ENCODE measurements at places on chromosomes 6 and 20. TPM values are rescaled to one million over a fixed set of nuclear protein-coding genes. Genes with fewer than 3 reads are reported as not detected.

The RAMACL gene
- total RNA-seq, result 0.14 TPM

The OPRM1 gene
- total RNA-seq, result not detected

The TNFRSF21 gene
- 3.8 TPM for total RNA-seq

The AVP gene
- not detected for total RNA-seq

The NFATC2 gene
- 65.0 TPM for total RNA-seq

The EYA4 gene
- not detected for total RNA-seq

The SRMS gene
- total RNA-seq, result not detected

The ASIP gene
- total RNA-seq, result not detected

The RSPO4 gene
- not detected for total RNA-seq

GRCh38 chr6:104566411-104566810 lies 293.3 kb downstream of the HACE1 start:
- no peak for DNase-seq
- H3K27ac ChIP-seq, result no peak overlapping the region

- no peaks in the 10 kb centered on the region for H3K36me3 ChIP-seq
- DNase-seq, result no peak
- H3K27me3 ChIP-seq, result peaks cover 25% of the 10 kb centered on the region
- H3K4me1 ChIP-seq, result peaks cover 5% of the 10 kb centered on the region
These were observed 84.9 kb upstream of the NAA20 start for GRCh38 chr20:19932170-19932667.

DNA sequence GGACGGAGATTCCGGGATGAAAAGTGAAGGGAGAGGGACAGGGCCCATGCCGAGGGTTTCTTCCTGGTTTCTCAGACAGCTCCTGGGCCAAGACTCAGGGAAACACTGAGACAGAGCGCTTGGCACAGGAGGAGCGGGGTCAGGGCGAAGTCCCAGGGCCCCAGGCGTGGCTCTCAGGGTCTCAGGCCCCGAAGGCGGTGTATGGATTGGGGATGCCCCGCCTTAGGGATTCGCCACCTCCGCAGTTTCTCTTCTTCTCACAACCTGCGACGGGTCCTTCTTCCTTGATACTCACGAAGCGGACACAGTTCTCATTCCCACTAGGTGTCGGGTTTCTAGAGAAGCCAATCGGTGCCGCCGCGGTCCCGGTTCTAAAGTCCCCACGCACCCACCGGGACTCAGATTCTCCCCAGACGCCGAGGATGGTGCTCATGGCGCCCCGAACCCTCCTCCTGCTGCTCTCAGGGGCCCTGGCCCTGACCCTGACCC lies 55.0 kb upstream of the HLA-A start:
- peak overlapping the region; percentile 92 for H3K4me3 ChIP-seq
- H3K27me3 ChIP-seq, result peaks cover 23% of the 10 kb centered on the region
- peak; percentile 83 for DNase-seq
- peak overlapping the region; percentile 89 for H3K27ac ChIP-seq

- H3K4me1 ChIP-seq, result peaks cover 16% of the 10 kb centered on the region
- DNase-seq, result no peak
- H3K4me3 ChIP-seq, result no peak overlapping the region
These were observed 2.8 kb upstream of the COX7A2 start for GRCh38 chr6:75246386-75246785.

DNA sequence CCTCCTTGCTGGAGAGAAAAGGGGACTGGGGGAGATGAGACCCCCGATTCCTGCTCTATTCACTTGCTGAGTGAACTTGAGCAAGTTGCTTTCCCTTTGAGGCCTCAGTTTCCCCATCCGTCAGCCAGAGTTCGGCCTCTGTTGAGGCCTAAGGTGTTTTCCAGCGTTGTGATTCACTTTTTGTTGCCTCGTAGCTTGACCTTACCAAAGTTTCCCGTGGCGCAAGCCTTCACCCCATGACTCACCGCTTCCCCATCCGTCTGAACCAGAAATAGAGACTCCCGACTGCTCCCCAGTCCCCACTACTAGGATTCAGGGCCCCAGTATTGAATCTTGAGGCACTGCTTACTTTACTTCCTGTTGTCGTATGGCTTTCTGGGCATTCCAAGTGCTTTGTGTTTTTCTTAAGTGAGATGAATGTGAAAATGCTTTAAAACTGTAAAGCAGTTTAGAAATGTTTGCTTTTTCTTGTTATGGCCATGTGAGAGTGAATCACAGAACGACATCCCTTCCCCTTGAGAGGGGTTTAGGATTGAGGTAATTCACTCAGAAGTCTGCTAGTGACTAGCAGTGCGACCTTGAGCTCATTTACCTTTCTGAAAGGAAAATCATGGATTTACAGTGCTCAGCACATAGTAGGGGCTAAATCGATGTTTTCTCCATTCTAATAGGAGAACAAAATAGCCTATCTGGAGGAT lies 1.2 kb downstream of the CHMP4B start:
- H3K4me3 ChIP-seq, result peak overlapping the region; percentile 99
- peak; percentile 79 for DNase-seq
- H3K27me3 ChIP-seq, result no peaks in the 10 kb centered on the region
- H3K4me1 ChIP-seq, result peaks cover 35% of the 10 kb centered on the region

DNA sequence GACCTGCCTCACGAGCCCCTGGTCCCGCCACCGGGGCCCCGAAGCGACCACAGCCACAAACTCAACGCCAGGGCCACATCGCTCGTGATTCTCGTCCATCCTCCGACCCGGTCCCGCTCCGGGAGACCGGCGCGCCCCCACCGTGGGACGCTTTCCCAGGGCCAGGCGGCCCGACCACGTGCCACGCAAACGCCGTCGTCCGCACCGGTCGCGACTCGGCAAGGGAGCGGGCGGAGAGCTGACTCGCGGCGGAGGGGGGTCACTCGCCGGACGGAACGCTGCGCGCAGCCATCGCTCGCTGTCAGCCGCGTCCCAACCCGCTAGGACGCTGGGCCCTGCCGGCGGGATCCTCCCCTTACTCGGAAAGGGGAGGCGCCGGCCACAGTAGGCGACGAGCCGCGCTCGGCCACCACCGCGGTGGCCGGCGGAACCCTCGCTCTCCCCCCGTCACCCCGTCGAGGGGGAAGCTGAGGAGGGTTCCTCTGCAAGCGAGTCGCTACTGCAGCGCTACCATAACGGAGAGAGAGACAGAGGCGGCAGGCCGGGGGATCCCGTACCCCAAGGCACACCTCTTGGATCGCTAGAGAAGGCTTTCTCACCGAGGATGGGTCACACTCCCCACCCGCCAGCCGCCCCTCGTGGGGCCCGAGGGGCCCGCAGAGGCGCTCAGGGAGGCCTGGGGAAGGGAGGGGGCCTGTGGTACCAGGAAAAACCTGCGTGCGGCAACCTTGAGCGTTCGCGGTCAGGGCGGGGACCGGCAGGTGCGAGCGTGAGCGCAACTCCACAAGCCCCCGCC lies 511.8 kb upstream of the ZNF337 start:
- peaks cover 2% of the 10 kb centered on the region for H3K36me3 ChIP-seq
- peaks cover 19% of the 10 kb centered on the region for H3K27me3 ChIP-seq
- H3K4me3 ChIP-seq, result peak overlapping the region; percentile 52
- DNase-seq, result peak; percentile 71

DNA sequence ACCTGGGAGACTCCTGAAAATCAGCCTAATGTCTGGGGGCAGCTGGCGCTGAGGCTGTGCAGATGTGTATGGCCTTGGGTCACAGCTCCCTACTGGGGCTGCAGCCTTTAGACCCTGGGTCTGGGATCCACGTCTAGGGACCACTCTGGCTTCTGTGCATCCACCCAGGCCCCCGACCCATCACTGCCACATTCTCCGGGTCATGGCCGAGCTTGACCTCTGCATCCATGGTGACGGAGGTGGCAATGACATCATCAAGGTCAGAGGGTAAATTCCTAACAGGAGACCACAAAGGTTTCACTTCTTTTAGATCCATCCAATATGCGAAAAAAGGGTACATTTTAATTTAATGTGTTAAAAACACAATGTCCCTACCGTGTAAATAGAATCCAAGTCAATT lies 14.5 kb upstream of the PCMTD2 start:
- no peak overlapping the region for H3K4me3 ChIP-seq
- no peak for DNase-seq
- no peaks in the 10 kb centered on the region for H3K36me3 ChIP-seq
- no peaks in the 10 kb centered on the region for H3K4me1 ChIP-seq

DNA sequence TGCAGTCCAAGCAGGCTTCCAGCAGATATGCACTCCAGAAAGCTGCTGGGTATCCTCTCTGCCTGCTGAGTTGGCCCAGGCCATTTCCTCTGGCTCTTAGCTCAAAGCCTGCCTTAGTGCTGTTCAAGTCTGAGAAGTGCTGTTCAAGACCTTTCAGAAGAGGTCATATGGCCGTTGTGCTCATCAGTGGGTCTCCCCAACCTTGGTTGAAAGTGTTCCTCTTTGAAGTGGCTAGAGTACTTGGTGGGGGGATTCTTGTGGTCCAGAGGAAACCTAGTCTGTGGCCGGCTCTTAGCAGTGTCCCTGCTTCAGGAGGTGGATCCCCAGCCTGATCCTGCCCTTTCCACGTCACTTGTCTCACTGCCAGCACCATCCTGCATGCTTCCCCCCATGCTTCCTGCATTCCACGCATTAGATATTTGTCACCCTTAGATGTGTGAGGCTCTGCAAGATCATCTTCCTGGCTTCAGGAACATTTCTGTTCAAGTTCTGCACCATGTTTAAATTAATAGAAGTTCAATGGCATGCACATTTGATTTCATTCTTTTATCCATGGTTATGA lies 105.0 kb downstream of the FIG4 start:
- H3K36me3 ChIP-seq, result peaks cover 8% of the 10 kb centered on the region
- H3K27me3 ChIP-seq, result no peaks in the 10 kb centered on the region
- no peak overlapping the region for H3K27ac ChIP-seq
- DNase-seq, result no peak
- H3K4me3 ChIP-seq, result no peak overlapping the region
- H3K4me1 ChIP-seq, result peaks cover 5% of the 10 kb centered on the region

- H3K4me1 ChIP-seq, result no peaks in the 10 kb centered on the region
- H3K27ac ChIP-seq, result no peak overlapping the region
- peaks cover under 1% of the 10 kb centered on the region for H3K27me3 ChIP-seq
- no peak for DNase-seq
These were observed 8.8 kb downstream of the CDH4 start for GRCh38 chr20:61260905-61261304.

DNA sequence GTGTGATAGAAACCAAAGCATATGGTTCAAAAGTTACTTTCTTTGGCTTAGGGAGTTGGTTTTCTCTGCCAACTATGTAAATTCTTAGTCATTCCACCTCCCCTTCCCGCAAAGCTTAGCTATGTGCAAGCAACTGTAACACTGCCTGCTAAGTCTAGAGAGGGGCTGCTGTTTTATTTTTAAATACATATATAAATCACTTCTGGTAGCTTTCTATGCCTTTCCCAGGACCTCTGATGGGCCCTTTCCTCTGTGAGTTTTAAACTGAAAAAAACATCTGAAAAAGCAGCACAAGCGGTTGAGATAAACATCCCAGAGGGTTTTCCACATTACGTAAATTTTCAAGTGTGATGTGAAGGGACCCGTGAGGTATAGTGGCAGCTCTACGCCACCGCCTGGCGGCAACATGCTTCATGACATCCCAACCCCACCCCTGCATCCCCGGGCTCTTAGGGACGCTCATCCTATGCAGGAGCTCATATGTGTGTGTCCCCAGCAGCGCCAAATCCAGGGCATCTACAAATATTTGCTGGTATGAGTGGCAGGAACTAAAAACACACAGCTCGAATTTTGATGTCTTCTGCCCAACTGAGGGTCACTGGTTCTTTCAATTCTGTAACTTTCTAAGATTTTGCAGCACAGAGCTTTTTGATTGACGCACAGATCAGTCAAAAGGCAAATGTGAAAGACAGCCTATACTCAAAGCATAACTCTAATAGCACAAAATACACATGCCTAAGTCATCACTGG lies 12.7 kb downstream of the SAYSD1 start:
- DNase-seq, result peak; percentile 67
- H3K4me3 ChIP-seq, result no peak overlapping the region
- H3K4me1 ChIP-seq, result peaks cover 9% of the 10 kb centered on the region
- peaks cover 32% of the 10 kb centered on the region for H3K36me3 ChIP-seq

DNA sequence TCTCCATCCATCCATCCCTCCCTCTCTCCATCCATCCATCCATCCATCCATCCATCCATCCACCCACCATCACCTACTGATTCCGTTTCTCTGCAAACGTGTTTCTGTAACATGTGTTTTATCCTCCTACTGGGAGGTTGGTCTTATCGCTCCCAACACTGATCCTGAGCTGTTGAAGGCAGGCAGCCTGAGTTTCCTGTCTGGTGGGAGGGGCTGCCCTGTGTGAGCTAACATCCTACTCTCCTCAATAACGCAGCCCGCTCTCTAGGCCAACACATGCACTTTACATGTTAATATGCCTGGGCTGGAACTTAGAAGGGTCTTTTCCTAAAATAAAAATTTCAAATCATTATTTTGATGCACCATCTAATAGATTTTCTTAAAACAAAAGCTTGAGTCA lies 126.5 kb downstream of the WDR27 start:
- no peak overlapping the region for H3K4me3 ChIP-seq
- peak; percentile 37 for DNase-seq
- H3K27ac ChIP-seq, result no peak overlapping the region

DNA sequence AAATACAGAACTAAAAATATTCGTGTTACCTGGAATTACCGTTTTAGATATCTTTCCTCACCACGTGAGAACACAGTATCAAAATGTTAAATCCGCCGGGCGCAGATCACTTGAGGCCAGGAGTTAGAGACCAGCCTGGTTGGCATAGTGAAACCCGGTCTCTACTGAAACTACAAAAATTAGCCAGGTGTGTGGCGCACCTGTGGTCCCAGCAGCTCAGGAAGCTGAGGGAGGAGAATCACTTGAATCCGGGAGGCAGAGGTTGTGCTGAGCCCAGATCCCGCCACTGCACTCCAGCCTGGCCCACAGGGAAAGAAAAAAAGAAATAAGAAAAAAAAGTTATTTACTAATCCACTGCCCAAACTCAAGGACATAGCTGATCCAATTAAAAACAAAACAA lies 4.8 kb upstream of the DDX43 start:
- peaks cover 10% of the 10 kb centered on the region for H3K36me3 ChIP-seq
- H3K27me3 ChIP-seq, result peaks cover 1% of the 10 kb centered on the region
- no peak overlapping the region for H3K27ac ChIP-seq

DNA sequence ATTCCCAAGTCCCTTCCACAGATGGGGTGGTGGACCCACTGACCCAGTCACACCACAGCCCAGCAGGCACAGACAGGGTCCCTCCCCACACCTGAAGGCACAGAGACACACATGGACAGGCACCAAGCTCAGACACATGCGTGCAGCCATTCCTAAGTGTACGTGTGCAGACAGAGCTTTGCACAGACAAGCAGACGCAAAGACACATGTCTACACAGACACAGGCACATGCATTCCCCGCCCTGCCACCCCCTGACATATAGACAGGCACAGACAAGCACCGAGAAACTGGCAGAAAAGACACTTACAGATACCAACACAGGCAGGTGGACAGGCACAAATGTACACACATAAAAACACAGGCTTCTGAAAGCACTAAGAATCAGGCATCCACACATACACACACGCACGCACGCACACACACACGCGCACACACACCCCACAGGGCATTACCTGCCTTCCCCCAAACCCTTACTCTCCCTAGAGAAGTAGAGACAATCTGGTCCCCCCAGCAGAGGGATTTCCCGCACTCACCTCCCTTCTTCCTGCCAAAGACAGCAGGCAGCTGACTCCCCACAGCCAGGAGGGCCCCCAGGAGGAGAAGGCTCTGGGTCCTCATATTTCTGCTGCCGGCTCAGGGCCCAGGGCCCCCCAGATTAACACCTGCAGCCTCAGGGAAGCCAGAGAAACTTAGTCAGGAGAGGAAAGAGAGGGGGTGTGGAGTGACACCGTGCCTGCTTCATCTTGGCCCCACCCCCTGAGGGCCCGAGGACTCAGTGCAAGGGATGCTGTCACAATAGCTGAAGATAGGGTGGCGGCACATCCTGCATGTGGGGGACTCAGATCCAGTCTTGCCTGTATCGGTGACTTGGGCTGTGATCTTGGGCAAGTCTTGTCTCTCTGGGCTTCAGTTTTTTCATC lies at the start of gene WFDC5:
Gene WFDC5, minus strand, starts transcription at position 710 of the 921 bp plus-strand sequence. Its CDS starts 91 bp downstream, at position 619.
- H3K36me3 ChIP-seq, result no peaks in the 10 kb centered on the region
- H3K27me3 ChIP-seq, result peaks cover 18% of the 10 kb centered on the region
- no peak within 1 kb of the TSS for H3K4me3 ChIP-seq
- H3K27ac ChIP-seq, result no peak within 1 kb of the TSS

Data from activated CD4-positive, alpha-beta T cell treated with anti-CD3 and anti-CD28 coated beads, Interleukin-2, amount 10 ng/mL, durations not matched to agents 24 days and 14 days (primary cell).